K562 (cell line): ENCODE measurements at places on chromosomes 5 and 9.
A peak's percentile ranks its signal among the peaks of the same experiment; 100 is the strongest.

GRCh38 chr5:150389531-150390266, 23.0 kb downstream of the CD74 start:
- H3K27ac ChIP-seq = no peak overlapping the region
- no peak for DNase-seq
- H3K27me3 ChIP-seq = no peaks in the 10 kb centered on the region
- peaks cover 99% of the 10 kb centered on the region for H3K36me3 ChIP-seq
- no peak overlapping the region for H3K4me3 ChIP-seq

GRCh38 chr9:116501871-116502270, 185.2 kb upstream of the TRIM32 start:
- no peaks in the 10 kb centered on the region for H3K27me3 ChIP-seq
- DNase-seq = no peak
- H3K36me3 ChIP-seq = no peaks in the 10 kb centered on the region

DNA sequence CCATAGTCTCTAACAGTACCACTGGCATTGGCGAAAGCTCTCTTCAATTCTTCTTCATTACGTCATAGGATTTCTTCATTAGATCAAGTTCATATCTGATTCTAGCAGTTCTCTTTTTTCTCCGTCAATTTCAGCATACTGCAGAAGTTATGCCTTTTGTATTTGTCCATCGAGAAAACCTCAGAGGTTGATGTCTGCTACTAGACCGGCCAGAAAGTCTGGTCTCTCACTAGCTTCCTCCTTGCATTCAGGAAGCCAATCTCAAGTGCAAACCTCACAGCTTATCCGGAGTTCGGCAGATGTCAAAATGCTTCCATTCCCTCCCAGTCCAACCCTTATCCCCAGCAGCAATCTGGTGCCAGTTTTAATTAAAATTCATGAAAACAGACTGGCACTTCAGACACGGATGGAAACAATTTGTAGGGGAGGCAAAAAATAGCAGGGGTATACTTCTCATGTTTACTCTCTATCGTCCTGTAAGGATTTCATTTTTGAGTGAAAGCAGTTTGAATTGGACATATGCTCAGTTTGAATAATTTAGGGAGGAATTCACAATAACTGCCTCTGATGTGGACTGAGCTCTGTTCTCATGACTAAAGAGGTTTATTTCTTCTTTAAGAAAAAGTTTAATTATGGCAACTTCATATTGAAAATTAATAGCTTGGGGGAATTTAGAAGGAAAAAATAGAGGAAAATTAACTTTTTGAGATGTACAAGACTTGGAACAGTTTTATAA, 56.4 kb upstream of the TMC1 start:
- no peaks in the 10 kb centered on the region for H3K4me1 ChIP-seq
- H3K27ac ChIP-seq = no peak overlapping the region
- no peaks in the 10 kb centered on the region for H3K27me3 ChIP-seq
- no peak overlapping the region for H3K4me3 ChIP-seq

- H3K27ac ChIP-seq = no peak overlapping the region
- no peaks in the 10 kb centered on the region for H3K27me3 ChIP-seq
- no peak overlapping the region for H3K4me3 ChIP-seq
- no peak for DNase-seq
- H3K4me1 ChIP-seq = no peaks in the 10 kb centered on the region
Measured at GRCh38 chr5:93191035-93191817, 389.8 kb downstream of the NR2F1-AS1 start.

GRCh38 chr5:1121044-1121443, 9.2 kb upstream of the SLC12A7 start:
- peaks cover 84% of the 10 kb centered on the region for H3K27me3 ChIP-seq
- no peak overlapping the region for H3K27ac ChIP-seq
- H3K36me3 ChIP-seq = no peaks in the 10 kb centered on the region
- no peak overlapping the region for H3K4me3 ChIP-seq

DNA sequence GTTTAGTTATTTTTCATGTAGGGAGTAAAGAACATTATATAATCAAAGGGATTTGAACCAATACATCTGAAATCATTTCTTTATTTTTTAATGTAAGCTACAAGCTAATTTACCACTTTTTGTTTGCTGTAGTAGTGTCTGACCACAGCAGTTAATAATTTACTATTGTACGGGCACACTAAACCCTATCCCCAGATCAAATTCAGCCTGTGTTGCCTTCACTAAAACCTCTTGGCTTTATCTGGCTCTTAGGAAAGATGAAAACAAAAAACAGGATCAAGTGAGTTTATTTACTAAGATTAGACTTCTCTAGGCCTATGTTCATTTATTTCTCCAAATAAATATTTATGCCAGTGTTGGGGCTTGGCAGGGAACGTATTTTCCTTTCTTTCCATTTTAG, 384.1 kb downstream of the EBF1 start:
- DNase-seq = no peak
- H3K27me3 ChIP-seq = peaks cover 5% of the 10 kb centered on the region; the same call in 1 of the 2 replicates
- H3K36me3 ChIP-seq = no peaks in the 10 kb centered on the region
- H3K4me1 ChIP-seq = no peaks in the 10 kb centered on the region

DNA sequence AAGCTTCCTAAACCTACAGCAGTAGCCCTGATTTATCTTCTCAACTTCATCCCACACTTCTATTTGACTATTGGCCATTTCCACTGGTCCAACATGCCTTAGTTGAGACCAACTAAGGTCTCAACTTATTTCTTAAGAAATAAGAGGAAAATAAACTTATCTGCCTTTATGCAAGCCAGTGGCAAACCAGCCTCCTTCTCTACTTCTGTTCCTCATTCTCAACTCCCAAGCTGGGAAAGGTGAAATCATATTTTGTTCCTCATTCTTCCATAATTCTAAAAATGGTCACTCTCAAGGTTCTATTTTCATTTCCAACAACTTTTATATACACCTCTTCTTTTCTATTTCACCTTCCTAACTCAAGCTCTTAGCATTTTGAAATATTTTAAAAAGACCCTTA, 149.6 kb upstream of the C9orf72 start:
- no peak for DNase-seq
- H3K4me1 ChIP-seq = no peaks in the 10 kb centered on the region
- no peak overlapping the region for H3K27ac ChIP-seq
- H3K4me3 ChIP-seq = no peak overlapping the region
- H3K36me3 ChIP-seq = no peaks in the 10 kb centered on the region

DNA sequence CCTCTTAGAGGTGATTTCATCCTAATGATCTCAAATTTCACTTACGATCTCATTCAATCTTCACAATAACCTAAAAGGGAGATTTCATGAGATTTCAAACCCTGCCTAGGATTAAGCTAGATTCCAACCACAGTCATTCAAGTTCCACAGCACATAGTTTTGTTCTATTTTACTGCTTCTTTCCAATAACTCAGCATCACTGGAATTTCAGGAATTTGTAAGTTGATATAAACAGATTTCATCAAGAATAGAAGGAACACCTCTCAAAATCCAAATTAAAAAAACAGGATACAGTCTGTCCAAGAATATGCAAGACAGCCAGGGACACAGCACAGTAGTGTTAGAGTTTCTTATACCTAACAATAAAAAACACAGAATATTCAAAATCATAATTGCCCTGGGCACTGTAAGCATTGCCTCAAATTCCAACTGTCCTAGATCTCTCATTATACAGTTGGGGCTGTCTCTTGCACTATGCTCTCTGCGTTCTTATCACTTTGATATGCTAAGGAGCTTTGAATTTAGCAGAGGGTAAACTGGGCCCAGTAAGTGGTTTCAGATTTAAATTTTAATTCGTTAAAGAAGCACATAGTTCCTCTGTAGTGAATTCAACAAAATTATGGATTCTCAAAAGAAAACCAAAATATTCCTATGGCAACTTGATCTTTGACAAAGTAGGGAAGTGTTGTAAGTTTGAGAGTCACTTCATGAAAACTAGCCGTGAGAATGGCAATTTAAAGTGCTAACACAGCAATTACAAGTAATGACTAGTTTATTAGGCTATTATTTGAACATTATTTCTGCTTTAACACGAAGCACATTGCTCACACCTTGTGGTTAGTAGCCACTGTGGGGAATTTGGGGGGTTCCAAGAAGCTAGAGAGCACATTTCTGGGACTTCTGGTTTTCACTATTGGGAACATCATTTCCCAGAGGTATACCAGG, 478.6 kb upstream of the C9orf72 start:
- H3K4me1 ChIP-seq = no peaks in the 10 kb centered on the region
- H3K27ac ChIP-seq = no peak overlapping the region
- no peak for DNase-seq
- no peak overlapping the region for H3K4me3 ChIP-seq
- H3K27me3 ChIP-seq = no peaks in the 10 kb centered on the region
- H3K36me3 ChIP-seq = no peaks in the 10 kb centered on the region

GRCh38 chr9:133731876-133732638, 6.1 kb downstream of the SARDH start:
- DNase-seq = peak; percentile 87
- no peaks in the 10 kb centered on the region for H3K36me3 ChIP-seq
- no peak overlapping the region for H3K4me3 ChIP-seq
- no peak overlapping the region for H3K27ac ChIP-seq
- peaks cover 14% of the 10 kb centered on the region for H3K4me1 ChIP-seq

DNA sequence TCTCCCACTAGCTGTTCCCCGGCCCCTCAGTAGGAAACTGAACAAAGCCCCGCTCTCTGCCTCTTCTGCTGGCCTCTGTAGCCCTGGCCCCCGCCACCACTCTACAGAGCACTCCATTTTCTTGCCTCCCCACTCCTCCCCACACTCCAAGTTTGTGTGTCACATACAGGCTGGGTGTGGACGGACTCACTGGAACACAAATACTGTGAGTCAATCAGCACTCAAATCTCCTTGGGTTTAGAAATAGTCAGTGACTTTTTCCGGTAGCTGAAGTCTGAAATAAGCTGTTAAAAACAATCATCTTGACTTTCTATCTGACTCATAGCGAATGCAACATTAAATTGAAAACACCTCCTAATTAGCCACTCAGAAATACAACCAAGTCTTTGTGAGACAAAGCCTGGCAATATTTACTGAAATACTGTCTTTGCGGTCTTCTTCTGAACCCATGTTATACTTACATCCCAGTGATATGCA, 122.5 kb downstream of the LHFPL2 start:
- H3K4me1 ChIP-seq = peaks cover 59% of the 10 kb centered on the region
- no peaks in the 10 kb centered on the region; the same call in 2 of the 3 replicates for H3K36me3 ChIP-seq
- H3K27me3 ChIP-seq = no peaks in the 10 kb centered on the region

GRCh38 chr5:134449167-134449566, 37.5 kb upstream of the CDKN2AIPNL start:
- peaks cover 9% of the 10 kb centered on the region; the same call in 1 of the 2 replicates for H3K4me1 ChIP-seq
- no peak overlapping the region for H3K27ac ChIP-seq
- H3K4me3 ChIP-seq = no peak overlapping the region
- H3K27me3 ChIP-seq = no peaks in the 10 kb centered on the region
- H3K36me3 ChIP-seq = no peaks in the 10 kb centered on the region

DNA sequence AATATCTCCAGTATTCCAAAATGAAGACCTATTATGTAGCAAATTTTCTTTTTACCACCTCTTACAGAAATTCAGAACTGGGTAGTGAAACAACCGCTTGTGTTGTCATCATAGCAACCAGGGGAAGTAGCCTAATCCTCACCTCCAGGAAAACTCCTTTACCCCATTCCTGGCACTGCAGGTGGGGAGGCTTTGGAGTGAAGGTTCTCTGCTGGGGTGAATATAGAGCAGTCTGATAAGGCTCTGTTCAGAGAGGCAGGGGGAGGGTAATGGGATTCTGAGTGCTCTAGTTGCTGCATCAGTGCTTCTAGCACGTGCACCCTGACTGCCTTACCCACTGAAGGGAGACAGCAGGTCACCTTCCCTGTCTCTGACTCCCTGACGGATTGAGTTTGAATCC, 116.2 kb downstream of the MAN2A1 start:
- no peaks in the 10 kb centered on the region for H3K27me3 ChIP-seq
- peak; percentile 21 for DNase-seq
- no peak overlapping the region for H3K4me3 ChIP-seq
- H3K27ac ChIP-seq = no peak overlapping the region

DNA sequence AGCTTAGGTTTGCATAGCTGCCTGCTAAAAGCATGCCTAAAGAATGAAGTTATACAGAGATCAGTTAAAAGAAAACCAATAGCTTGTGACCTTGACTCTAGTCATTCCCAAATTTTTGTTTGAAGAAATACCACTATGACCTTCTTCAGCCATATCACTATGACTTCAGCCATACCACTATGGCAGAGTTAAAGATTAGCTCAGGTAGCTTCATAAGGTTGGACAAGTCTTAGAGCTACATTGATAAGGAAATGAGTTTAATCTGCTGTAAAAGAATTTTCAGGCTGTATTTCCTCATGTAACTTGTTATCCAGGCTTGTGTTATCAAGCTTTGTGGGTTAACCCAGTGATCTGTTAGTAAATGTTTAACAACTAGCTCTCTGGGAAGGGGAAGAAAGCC, 30.7 kb downstream of the C6 start:
- H3K27me3 ChIP-seq = no peaks in the 10 kb centered on the region
- DNase-seq = no peak
- H3K36me3 ChIP-seq = no peaks in the 10 kb centered on the region
- H3K4me3 ChIP-seq = no peak overlapping the region
- H3K27ac ChIP-seq = no peak overlapping the region

GRCh38 chr9:81293651-81294050, 395.7 kb downstream of the TLE1 start:
- H3K27ac ChIP-seq = no peak overlapping the region
- H3K4me3 ChIP-seq = no peak overlapping the region
- no peaks in the 10 kb centered on the region for H3K4me1 ChIP-seq
- no peak for DNase-seq
- H3K36me3 ChIP-seq = no peaks in the 10 kb centered on the region
- no peaks in the 10 kb centered on the region for H3K27me3 ChIP-seq

DNA sequence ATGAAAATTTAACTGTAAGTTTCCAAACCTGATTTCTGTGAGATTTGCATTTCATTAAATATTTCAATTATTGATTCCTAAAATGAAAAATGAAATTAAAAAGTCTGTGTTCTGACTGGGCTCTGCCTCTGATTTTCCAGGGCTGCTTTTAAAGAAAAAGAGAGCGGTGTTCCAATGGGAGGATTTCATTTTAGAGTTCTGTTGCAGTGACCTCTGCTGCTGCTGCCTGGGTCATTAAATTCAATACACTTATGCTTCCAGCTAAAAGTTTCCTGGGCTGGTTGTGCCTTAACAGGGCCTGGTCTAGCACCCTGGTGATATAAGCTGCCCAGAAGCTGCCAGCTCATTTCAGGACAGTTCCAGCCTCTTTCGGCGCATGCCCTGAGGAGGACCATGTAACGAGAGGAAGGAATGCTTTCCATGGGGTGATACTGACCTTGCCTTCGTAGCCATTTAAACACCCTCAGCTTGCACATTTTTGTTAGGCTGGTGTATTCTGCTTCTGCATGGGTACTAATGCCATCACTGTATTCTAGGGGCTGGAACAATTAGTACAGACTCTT, 93.3 kb downstream of the TMEM174 start:
- no peak overlapping the region for H3K4me3 ChIP-seq
- no peak overlapping the region for H3K27ac ChIP-seq
- no peaks in the 10 kb centered on the region for H3K36me3 ChIP-seq
- no peak for DNase-seq

GRCh38 chr9:38443597-38443996, 19.3 kb upstream of the IGFBPL1 start:
- DNase-seq = no peak
- H3K4me1 ChIP-seq = no peaks in the 10 kb centered on the region
- H3K27me3 ChIP-seq = peaks cover 18% of the 10 kb centered on the region; the same call in 1 of the 2 replicates
- no peak overlapping the region for H3K4me3 ChIP-seq

- H3K36me3 ChIP-seq = no peaks in the 10 kb centered on the region
- H3K4me1 ChIP-seq = peaks cover 6% of the 10 kb centered on the region; the same call in 1 of the 2 replicates
- H3K27ac ChIP-seq = no peak overlapping the region
- peaks cover 3% of the 10 kb centered on the region; the same call in 1 of the 3 replicates for H3K27me3 ChIP-seq
- no peak overlapping the region for H3K4me3 ChIP-seq
Measured at GRCh38 chr5:76811214-76811613, 7.6 kb upstream of the F2RL1 start.

- H3K27ac ChIP-seq = no peak overlapping the region
- no peaks in the 10 kb centered on the region for H3K27me3 ChIP-seq
- no peak for DNase-seq
- no peaks in the 10 kb centered on the region for H3K4me1 ChIP-seq
Measured at GRCh38 chr5:111887706-111888105, 130.7 kb upstream of the NREP start.
